NCI-H2081 (cell line): ENCODE measurements at places on chromosomes 13 and 19.

DNA sequence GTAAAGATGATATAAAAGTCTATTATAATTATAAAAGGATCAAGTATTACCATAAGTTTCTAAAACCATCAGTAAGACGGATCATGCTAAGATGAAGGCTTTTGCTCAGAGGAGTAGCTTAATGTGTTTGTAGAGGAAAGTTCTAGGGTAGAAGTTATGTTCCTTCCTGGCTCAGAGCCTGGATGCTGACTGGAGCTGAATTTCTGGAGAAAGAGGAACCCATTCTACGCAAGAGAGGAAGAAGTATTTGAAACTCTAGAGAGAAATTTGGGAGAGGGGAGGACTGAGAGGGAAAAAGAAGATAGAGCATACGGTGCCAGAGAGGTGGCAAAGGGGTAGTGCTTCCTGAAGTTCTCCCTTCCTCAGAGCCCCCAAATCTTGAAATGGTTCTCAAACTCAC, 51.4 kb upstream of the SGCG start:
- no peak for DNase-seq

DNA sequence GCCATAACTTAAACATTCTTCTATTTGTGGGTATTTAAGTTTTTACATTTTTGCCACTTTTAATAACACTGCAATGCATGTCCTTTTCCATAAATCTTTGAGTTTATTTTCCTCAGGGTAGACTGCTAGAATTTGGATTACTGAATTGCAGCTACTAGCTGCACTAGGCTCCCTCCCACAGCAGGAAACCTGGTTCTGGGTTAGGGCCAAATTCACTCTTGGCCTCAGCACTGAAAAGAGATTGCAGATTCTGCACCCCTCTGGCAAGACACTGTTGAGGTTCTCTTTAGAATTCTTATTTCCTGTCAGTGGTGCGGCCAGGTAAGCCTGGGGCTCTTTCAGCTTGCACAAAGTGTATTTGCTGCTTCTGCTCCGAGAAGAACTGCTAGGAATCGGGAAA, 155.7 kb downstream of the ENOX1 start:
- DNase-seq = peak; percentile 8

- DNase-seq = no peak
Measured at GRCh38 chr13:96444676-96445075, 354.8 kb downstream of the HS6ST3 start.

GRCh38 chr19:55376241-55376933, at the start of gene TMEM190:
TSS of gene TMEM190 (plus strand) at chr19:55376826. CDS start at chr19:55376854, 28 bp downstream.
- no peak for DNase-seq

GRCh38 chr13:106530171-106530851, 5.2 kb downstream of the EFNB2 start:
- DNase-seq = no peak

DNA sequence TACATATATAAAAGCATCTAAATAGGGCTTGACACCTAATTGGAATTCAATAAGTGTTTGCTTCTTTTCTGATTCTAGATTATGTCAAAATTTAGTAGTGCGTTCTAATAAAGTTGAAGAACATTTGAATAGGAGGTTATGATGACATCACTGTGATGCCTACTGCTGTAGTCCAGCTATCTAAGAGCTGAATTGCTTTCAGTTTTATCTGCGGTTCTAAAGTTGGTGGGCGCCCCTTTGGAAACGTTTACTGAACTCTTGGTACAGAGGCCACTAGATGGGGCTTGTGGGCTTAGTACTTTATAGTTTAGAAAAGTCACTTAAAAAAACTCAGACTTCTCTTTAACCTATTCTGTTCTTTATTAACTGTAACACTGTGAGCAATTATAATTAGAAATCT, 776.9 kb downstream of the GPC5 start:
- peak; percentile 33 for DNase-seq

- no peak for DNase-seq
Measured at GRCh38 chr13:70330697-70331361, 222.6 kb upstream of the KLHL1 start.

DNA sequence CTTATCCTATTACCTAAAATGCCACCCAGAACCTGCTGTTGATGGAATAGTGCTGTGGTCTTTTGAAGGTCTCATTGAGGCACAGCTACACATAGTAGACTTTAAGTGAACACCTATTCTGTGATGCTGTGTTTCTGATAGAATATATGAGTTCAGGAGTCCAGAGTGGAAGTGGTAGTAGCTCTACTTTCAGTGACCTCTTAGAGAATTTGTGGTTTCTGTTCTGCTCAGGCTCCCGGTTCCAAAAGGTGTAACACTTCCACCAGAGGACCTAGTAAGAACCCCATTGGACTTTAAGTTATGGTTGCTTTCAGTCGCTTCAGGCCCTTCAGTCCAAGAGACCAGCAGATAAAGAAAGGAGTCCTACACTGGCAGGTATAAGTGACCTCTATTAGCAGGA, 11.4 kb upstream of the MYCBP2 start:
- DNase-seq = no peak

- DNase-seq = no peak
Measured at GRCh38 chr19:38693380-38694223, 46.2 kb downstream of the ACTN4 start.

GRCh38 chr19:51020988-51021651, 1.6 kb upstream of the KLK10 start:
- DNase-seq = no peak

DNA sequence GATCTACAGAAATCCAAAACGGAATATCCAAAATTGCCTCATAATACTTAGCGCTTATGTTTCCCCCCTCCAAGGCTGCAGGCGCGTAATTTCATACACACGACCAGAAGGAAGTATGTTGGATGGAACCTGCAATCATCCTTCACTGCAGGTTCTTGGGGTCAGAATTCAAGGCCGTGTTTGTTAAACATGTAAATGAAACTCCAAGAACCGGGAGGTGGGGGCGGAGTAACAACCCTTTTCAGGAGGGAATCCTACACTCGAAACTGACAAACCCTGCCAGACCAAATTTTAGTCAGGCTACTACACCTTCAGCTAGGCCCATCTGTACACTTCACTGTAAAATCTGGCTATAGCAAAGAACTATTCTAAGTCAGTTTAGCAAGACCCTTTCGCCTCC, 1.3 kb downstream of the ZNF607 start:
- no peak for DNase-seq

- DNase-seq = no peak
Measured at GRCh38 chr19:54100561-54100960, at the start of gene OSCAR. TSS of gene OSCAR (minus strand) at chr19:54100803. CDS start at chr19:54100792, 11 bp downstream.

GRCh38 chr19:45848922-45849321, 14.0 kb downstream of the SYMPK start:
- DNase-seq = no peak

DNA sequence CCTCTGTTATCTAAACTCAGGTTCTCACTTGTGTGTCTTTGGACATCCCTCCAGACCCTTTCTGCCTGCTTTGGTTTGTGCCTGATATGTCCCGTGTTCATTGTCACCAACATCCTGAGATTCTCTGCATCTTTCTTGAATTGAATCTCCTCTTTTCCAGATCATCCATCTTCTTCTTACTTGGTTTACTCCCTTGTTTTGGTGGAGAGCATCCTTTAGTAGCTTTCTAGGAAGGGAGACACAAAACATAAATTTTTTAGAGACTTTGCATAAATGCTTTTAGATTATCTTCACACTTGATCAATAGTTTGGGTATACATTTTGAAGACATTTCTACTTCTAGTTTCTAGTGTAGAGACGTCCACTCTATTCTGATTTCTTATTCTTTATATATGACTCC, 61.7 kb downstream of the TDRD12 start:
- no peak for DNase-seq

DNA sequence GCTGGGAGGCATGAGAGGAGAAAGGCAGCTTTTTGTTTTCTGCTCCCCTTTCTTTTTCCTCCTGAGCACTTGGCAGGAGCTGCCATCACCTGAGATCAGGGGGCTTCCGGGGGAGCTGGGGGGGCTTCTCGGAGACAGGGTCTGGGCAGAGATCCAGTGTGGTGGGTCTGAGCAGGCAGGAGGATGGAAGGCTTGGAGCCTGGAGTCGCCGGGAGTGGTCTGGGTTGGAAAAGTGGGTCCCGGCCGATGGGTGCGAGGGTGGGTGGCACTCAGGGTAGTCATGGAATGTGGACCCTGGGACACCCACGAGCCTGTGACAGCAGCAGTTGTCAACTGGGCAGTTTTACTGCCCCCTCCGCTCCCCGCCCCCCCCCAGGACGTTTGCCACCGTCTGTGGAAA, 2.2 kb upstream of the ADM5 start:
- DNase-seq = no peak

DNA sequence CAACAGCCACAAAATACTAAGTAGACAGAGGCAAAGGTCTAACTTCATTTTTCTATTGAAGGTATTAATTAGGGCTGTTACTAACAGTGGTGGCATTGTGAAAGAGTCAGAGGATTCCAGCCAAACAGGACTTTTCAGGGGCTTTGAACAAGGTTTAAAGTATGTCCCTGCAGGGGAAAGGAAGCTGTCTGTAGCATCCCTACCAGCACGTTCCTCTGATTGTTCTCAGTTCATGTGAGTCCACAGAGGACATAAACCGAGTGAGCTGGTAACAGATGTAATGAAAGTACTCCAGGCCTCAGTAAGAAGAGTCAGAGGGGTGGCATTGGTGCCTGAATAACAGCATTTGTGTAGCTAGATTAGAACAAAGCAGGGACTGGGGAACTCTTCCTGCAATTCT, 15.3 kb upstream of the SPATA13 start:
- DNase-seq = no peak
